ENCODE measurements at places on chromosomes 6 and 20.

GRCh38 chr6:52157301-52157941 lies 28.8 kb upstream of the IL17A start:
- no peak for DNase-seq

DNA sequence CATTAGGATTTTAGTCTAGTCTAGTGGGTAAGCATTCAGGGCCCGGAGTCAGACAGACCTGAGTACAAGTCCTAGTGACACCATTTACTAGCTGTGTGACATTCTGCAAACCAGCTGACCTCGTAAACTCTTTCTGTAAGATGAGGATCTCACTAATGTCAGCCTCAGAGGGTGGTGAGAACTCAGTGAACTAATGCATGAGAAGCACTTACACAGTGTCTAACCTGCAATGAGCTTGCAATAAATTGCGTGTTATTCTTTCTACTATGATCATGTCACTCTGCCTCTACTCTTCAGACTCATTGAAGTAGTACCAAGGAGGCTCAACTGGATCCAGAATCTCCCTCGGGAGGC lies 41.1 kb upstream of the ZNF831 start:
- DNase-seq: no peak

- no peak for DNase-seq
These were observed 88.2 kb downstream of the ZFP64 start for GRCh38 chr20:52103335-52103912.

DNA sequence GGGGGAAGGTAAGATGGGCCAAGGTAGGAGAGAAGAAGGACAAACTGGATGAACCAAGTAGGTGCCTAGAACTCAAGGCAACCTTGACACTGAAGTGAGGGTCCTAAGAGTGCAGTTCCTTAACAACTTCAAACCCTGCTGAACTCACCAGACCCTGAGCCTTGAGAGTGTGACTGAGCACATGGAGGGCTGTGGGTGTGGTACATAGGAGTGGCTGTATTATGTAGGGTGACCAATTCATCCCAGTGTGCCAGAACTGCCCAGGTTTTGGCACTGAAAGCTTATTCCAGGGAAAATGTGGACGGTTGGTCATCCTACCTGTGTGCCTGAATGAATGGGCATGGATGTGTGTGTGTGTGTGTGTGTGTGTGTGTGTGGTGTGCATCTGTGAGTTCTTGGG lies 281.8 kb downstream of the DHX35 start:
- DNase-seq: no peak

DNA sequence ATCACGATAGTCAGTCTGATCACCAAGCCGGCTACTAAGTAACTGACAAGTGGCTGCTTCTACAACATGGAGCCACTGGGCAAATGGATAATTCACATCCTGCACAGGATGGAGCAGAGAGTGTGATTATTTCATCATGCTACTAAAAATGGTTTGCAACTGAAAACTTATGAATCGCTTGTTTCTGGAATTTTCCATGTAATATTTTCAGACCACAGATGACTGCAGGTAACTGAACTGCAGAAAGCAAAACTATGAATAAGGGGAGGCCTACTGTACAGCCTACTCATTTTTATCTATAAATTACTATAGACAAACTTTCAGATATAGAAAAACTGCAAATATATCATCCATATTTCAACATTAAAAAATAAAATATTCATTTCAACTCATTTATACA lies 91.5 kb downstream of the EPB41L2 start:
- DNase-seq: no peak

DNA sequence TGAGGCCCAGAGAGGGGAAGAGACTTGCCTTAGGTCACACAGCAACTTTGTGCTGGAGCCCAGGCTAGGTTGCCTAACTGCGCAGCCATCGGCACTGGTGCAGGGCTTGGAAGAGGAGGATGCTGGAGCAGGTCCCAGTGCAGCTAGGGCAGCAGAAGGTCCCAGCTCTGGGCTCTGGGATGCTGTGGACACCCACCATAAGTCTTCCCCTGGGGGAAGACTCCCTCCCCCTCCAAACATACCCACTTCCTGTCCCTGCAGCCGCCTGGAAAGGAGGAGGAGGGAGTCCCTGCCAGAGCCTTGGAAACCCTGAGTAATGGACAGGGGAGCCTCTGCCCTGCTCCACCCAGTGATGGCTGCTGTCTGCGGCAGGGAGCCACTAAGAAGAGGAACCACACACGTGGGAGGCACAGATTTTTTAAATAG lies 93.6 kb downstream of the NCR2 start:
- DNase-seq: no peak

DNA sequence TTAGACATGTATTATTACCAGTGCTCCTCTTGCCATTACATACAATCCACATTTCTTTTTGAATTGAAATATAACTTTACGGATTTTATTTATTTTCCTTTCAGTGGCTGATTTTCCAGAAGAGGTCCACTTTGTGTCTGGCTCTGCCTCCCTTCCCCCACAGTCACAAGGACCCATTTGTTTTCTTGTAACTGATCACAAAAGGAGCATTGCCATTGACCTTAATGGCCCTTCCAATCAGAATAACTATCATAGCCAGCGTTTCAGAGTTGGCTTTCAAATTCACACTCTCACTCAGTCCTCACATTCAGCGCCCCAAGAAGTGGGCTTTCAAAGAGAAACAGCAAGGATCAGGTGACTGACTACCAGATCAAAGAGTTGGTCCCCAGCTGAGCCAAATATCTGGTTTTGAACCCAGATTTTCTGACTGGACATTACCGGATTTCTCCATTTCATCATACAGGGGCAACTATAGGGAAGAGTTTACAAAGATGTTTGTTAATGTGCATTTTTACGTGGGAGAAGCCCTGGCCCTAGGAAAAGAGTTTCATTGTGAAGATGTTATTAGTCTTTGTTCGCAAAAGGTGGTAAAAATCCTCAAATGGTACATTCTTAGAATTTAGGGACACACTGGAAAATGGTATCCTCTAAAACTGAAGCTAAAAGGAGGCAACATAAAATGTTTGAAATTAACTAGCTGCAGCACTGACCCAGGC lies 2.0 kb upstream of the SLC22A23 start:
- DNase-seq: no peak

GRCh38 chr6:39882531-39882899 lies 51.7 kb downstream of the MOCS1 start:
- no peak for DNase-seq

DNA sequence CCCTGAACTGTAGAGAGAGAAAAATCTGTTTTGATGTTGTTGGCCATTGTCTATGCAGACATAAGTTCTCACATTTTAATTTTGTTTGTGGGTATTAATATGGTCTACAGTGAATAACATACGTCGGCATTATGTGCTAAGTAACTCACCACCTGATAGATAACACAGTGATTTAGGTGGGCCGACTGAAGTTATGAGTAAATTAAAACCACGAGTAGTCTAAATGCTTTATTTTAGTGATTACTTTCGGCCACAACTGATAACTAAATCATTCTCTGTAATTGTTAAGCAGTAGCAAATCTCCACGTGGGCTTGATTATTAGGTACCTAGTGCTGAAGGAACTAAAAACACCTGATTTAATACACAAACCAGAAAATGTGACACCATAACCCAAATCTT lies 1.1 kb downstream of the DOP1A start:
- DNase-seq: no peak

DNA sequence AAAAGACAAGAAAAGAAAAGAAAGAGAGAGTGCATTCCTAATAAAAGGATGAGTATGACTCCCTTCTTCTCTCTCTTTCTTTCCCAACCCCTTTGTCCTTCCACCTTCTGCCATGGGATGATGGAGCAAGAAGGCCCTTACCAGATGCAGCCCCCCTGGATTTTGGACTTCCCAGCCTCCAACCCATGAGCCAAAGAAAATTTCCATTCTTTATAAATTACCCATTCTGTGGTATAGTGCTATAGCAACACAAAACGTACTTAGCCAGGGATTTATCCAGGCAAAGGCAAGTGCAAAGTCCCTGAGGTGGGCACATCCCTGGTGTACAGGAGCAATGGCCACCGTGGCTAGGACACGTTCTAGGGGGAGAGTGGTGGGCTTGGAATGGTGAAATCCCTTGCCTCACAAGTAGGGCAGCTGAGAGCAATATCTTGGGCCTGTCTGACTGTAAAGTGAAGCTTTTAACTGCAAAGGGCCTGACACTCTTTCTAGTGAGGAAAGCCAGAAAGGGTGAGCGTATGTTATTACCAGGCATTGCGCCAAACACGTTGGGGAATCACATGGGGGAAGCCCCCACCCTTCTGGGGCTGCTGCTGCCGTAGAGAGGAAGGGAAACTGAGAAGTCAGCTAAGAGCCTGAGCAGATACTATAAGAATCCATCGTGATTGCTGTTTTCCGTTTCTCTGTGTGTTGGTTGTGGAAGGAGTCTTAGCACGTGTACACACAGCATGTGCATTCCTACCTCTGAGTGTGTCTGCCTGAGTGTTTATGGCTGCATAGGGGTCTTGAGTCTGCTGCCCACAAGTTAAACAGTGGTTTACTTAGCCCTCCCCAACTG lies 50.7 kb upstream of the SIRPA start:
- no peak for DNase-seq

DNA sequence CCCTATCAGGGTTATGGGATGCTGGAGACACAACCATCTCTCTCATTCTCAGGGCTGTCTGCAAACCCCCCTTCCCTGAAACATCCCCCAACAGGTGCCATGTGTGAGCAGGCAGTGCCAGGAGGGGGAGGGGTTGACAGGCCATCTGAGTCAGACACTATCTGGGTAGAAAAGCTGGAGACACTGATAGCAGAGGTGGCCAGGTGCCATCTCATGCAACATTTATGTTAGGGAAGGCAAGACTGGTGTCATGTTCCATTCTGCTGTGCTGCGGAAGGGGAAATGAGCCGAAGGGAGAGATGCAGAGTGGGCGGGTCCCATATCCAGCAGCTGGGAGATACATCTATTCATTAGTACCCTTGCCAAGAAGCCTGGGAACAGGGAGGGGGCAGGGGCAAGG lies 3.5 kb downstream of the LHFPL5 start:
- no peak for DNase-seq

DNA sequence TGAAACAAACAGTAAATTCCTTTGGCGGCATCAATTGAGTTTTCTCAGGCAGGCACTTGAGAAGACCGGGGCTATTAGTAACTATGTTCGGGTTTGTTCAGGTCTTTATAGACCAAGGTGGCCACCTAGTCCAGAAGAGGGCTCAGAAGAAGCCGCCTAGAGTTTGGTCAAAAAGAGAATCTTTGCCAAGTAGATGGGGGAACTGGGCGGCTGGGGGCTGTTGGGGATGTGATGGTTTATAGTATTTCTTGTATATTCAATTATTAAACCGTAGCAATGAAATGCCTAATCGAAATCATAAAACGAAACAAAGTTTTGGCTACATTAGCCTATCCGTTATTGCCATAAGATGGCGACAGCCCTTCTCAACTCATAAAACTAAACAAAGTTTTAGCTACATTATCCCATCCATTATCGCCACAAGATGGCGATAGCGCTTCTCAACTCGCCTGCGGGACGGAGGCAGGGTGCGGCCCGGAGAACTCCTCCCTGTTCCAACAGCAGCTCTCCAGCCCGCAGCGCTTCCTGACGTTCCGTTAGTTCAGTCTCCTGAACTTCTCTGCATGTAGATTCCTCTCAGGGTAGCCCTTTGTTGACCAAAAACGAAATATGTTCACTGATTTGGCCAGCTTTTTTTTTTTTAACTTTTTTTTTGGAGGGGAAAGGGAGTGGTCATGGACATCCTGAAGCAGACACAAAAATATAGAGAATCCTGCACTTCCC lies 120.5 kb upstream of the PRSS16 start:
- DNase-seq: no peak

DNA sequence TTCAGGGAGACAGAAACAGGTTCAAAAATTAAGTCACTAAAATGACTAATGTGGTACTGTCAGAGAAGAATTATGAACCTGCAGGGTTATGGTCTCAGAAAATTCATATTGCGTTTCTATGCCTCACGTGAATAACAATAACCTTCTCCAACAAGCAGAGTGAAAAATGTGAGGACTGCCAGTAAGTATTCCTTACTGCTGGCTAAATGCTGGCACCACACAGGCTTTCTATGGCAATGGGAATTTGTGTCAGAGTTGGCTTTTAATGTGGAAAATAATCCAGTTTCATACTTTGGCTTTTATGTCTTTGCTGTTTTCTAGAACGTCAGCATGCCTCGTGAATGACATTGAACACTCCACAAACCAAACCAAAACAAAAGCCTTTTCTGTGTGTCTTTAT lies 656.0 kb downstream of the KIF16B start:
- DNase-seq: no peak

- DNase-seq: no peak
These were observed 26.7 kb upstream of the IYD start for GRCh38 chr6:150342126-150342525.

DNA sequence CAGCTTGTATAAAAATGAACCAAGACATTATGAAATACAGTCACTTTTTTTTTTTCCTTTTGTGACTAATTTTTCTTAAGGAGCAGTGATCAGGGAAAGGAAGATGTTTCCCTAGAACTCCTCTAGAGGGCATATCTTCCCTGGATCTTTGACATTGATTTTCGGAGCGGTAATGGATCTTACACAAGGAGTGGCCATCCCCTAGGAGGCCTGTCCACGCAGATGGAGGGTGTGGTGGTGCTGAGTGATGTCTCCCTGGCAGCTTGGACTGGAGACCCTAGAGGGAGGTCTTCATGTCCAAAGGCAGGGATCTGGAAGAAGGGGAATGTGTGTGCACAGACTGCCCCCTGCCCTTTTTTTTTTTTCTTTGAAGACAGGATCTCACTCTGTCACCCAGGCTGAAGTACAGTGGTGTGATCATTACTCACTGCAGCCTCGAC lies 7.0 kb upstream of the KIFC1 start:
- DNase-seq: no peak

DNA sequence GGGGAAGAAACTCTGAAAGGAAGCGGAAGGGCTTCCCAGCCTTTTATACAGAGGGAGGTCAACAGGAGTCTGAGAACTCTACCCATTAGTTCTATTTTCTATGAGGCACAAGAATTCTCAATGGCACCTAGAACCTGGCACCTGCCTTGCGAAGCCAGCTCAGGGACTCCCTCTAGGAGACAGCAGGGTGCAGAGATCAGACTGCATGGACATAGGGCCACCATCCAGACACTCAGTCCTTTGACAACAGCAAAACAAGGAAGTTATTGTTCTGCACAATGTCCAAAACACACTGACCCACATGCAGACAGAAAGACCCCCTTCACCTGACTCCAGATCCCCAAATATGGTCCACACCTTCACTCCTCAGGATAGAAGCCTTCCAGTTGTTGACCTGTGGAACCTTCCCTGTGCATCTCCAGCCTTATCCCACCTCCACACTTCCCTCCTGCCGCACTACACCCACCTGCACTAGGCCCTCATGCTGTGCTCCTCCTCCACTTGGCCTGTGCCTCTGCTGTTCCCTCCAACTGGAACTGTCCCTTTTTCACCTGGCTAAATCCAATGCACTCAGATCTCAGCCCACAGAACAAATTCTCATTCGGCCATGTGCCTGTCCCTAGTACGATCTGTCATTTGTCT lies 27.8 kb downstream of the ACSS1 start:
- no peak for DNase-seq

DNA sequence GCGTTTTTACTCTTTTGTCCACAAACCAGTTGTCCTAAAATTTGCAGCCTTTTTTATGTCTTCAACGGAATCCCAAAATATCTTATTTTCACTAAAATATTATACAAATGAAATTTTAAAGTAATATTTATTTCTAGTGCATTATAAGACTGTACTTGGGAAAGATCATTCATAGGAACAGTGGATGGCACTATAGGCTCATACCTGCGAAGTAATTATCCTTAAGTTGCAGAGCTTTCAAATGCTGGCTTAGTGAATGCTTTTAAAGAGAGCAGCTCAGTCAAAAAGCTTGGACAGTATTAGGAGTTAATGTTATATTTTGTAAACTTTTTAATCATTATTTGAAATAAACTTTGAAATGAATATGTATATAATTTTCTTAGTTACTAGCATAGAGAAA lies 254.9 kb downstream of the CDKAL1 start:
- no peak for DNase-seq

- DNase-seq: no peak
These were observed 418.4 kb downstream of the KHDRBS2 start for GRCh38 chr6:61867635-61868034.
